ENCODE measurements at places on chromosomes 16 and 17. TPM values are rescaled to one million over a fixed set of nuclear protein-coding genes. Genes with fewer than 3 reads are reported as not detected.

KRT24 gene
- not detected for total RNA-seq

ZNF385C gene
- 0.24 TPM for total RNA-seq

PLLP gene
- 2.5 TPM for total RNA-seq

HS3ST3B1 gene
- total RNA-seq: 5.9 TPM

DNA sequence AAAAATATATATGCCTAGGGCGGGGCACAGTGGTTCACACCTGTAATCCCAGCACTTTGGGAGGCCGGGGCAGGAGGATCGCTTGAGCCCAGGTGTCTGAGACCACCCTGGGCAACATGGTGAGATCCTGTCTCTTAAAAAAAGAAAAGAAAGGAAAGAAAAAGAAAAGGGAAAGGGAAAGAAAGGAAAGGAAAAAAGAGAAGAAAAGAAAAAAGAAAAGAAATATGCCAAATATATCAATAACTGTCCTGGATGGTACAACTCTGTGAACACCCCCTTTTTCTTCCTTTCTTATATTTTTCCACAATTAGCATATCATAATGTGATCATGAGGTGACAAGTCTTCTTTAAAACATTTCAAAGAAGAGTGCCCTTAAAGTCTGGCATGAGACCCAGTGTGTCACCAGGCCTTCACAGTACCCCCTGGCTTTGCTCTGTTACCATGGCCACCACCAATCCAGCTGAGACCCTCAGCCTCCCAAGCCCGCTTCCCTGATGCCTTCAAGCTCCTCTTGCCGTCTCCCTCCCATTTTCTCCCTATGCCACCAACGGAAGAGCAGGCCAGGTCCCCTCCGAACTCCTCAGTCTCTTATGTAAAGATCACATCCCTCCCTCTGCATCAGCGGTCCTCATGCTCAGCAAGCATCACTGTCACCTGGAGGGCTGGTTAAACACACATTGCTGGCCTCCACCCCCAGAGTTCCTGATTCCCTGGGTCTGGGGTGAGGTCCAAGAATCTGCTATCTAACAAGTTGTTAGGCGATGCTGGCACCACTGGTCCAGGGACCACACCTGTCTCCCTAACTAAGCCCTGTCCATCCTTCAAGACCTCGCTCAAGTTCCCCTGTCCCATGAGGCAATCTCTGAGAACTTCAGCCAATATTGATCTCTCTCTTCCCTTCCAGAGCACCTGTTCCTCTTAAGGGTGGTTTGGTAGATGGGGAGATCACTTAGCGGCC, 44.5 kb downstream of the CUEDC1 start:
- DNase-seq: no peak

- no peak for DNase-seq
Observed at GRCh38 chr16:760545-761343, at the start of gene MSLN. Gene MSLN, plus strand, starts transcription at chr16:760734. Its CDS starts 1,947 bp downstream, at chr16:762681.

DNA sequence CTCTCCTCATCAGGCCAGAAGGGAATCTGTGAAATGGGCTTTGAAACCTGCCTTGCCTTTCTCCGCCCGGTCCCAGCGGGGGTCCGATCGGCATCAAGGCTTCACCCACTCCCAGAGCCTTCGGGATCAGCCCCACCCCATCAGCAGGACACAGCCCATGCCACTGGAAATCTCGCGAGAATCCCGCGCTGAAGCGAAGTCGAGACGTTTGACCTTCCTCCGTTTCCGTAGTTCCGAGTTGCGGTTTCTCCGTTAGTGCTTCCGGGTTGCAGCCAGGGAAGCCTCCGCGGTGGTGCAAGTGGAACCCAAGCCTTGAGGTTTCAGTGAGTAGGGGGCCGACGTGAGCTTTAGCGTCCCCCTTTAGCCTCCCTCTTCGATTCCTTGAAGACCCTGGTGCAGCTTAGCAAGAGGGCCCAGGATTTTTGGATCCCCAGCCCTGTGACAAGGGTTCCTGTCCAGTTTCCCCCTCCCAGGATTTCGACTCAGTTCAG, at the start of gene COASY:
Gene COASY, plus strand, starts transcription at position 252 of the 491 bp plus-strand sequence. CDS start 475 bp downstream, outside the sequence.
- peak; percentile 97 for DNase-seq

DNA sequence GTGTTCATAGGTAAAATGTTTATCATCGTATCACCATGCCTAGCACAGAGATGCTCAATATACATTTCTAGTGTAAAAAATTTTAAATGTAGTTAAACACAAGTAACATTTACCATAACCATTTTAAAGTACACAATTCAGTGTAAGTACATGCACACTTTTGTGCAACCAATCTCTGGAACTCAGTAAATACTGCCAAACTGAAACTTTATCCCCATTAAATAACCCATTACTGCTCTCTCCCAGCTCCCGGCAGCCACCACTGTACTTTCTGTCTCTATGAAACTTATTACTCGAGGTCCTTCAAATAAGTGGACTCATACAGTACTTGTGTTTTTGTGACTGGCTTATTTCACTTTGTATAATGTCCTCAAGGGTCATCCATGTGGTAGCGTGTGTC, 29.0 kb downstream of the RMI2 start:
- DNase-seq: no peak

DNA sequence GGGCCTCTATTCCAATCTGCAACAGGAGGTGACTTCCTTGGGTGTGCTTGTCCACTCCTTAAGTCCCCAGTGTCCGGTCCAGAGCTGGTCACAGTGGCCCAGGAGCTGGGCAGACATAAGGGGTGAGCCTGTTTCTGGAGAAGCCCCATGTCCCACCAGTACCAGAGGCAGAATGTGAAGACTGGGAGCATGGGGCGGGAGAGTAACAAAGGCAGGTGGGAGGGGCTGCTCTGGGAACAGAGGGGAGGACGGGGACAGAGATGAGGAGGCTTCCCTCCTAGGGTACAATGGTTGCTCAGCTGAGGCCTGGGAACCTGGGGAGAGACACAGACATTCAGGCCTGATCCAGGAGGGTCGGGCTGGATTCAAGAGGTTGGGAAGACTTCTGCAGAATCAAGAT, 323.3 kb upstream of the TNRC6C start:
- DNase-seq: no peak

- no peak for DNase-seq
Observed at GRCh38 chr16:51867386-51868065, 679.4 kb downstream of the TOX3 start.

Measured in heart right ventricle (tissue), 16 donors.